ENCODE measurements at places on chromosomes 4 and X.

DNA sequence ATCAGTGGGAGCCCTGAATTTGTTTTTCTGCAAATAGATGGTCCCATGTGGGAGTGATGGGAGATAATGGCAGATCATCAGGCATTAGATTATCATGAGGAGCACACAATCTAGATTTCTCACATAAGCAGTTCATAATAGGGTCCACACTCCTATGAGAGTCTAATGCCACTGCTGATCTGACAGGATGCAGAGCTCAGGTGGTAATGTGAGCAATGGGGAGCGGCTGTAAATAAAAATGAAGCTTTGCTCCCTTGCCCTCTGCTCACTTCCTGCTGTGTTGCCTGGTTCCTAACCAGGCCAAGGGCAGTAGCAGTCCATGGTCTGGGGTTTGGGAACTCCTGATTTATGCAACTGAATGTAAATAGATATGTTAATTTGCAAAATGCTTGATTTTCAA lies 538.6 kb downstream of the TRAM1L1 start:
- no peak for DNase-seq

DNA sequence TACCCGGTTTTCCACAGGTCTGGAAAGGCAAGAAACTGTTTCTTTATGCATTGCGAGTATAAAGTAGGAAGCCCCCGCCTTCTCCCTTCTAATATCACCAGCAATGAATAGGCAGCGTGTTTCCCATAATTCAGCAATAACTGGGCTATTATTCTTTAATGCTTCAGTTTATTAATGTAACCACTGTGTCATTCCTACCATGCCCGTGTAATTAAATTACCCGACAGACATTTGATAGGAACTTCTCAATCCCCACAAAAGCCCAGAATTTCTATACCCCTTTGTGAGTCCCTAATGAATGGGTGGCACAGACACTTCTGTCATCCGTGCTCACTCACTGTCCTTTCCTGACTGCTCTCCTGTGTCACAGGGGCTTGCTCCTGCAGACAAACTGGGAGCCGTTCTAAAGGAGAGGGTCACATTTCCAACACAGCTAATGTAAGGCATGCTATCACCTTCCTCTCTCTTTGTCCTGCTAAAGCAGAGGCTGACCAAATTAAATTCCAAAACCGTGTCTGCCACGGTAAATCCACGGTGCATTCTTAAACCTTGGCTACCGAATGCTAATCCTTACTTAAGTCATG lies 108.5 kb upstream of the MID1 start:
- no peak for DNase-seq

GRCh38 chr4:23613782-23614181 lies 276.1 kb downstream of the PPARGC1A start:
- DNase-seq = no peak

DNA sequence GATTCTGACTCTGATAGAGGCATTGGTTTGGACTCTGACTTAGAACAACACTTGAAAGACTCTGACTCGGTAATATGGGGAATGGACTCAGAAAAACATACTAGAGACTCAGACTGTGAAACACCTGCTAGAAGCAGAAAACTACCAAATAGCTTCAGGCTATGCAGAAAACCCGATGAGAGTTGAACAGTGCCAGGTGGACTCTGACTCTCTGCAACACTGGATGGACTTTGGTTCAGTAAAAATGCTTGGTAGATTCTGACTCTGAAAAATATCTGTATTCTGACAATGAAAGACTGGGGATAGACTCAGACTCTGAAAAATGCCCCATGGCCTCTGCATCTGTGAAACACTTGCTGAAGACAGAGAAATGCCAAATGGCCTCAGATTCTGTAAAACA lies 215.1 kb upstream of the HDX start:
- DNase-seq = no peak

DNA sequence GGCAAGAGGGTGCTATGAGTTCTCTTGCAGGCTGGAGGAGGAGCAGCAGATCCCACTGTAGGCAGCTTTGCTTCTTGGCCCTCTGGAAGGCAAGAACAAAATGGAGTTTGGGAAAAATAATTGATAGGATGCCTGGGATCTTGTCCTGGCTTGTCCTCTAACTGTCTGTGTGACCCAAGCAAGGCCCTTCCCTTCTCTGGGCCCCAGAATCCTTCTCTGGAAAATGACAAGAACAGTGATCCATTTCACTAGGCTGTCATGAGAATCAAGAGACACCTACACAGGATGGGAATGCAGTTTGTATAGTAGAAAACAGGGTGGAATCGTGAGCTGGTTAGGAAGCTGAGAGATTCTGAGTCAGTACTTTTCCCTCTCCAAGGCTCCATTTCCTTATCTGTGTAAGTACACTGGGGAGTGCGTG lies 133.3 kb downstream of the PJA1 start:
- no peak for DNase-seq

DNA sequence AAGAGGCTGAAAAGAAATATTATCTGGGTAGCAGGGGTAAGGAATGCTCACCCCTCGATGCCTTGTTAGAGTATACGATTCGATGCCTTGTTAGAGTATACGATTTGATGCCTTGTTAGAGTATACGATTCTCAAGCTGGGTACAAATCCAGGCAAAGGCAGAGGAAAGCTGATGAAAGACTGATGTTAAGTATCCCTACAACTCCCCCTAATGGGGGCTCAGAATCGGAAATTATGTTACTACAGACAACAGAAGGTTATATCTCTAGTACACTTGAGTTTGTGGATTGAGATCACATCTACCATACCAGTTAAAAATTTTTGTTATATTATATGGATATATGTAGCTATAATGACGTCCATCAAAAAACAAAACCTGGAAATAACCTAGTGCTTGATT lies 4.8 kb downstream of the LRRC66 start:
- DNase-seq = no peak

- DNase-seq = peak; percentile 44
These were observed 10.1 kb upstream of the FGG start for GRCh38 chr4:154622598-154622997.

DNA sequence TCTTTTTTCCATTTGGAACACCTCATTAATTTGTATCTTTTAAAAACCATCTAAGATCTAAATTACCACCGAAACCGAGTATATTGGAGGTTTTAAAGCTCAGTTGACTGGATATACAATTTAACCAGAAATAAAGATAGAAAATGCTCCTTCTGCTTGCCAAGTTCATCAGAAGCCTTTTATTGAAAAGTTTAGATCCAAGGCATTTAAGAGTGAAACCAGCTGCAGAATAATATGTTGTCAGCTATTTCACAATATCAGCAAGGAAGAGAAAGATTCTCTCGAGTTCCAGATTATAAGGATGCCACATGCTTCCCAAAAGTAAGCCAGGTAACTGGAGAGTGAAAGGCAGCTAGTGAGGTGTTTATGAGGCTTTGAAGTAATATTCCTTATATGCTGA lies 217.4 kb downstream of the DCTD start:
- DNase-seq = no peak

- DNase-seq = no peak
These were observed 1.5 kb upstream of the GDPD2 start for GRCh38 chrX:70421618-70422017.

DNA sequence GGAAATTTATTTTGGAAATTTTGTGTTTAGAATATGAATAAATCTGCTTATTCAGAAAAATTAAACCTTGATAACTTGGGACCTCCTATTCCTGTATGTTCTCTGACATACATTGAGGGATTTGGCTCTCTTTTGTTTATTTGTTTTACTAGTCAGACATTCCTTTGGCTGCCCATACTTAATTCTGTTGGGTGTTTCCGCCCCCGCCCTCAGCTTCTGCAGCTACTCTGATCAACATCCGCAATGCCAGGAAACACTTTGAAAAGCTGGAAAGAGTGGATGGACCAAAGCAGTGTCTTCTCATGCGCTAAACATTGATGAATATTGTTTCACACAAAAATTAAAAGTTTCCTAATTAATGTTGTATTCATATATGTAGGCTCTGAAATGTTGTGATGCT lies 40.5 kb downstream of the RRAGB start:
- no peak for DNase-seq

DNA sequence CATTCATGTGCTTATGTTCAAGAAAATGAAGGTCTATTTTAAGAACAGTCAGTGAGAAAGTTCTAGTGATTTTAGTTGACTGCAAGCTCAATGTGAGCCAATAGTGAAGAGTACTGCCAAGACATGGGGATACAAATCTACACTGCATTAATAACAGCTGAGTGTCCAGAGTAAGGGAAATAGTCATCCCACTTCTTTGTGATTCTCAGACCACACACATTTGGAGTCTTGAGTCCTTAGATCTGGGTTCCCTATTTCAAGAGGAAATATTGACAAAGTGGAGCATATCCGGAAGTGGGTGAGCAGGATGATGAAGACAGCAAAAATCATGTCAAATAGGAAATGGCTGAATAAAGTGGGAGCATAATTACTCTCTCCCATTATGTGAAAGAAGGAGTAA lies 171.1 kb downstream of the LARP7 start:
- no peak for DNase-seq

DNA sequence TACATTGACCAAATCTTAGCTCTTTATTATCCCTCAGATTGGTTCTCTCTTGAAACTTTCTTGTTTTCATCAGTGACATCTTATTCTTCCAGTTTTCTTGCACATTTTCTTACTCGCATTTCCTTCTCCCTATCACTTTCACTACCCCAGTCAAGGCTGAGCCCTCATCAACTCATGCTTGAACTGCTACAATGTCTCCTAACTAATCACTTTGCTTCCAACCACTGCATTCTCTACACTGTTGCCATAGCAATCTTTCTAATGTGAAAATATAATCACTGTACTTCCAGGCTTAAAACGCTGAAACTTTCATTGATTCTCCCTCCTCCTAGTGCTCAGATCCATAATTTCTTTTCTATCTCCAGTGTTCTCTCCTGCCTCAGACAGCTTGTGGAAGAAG lies 22.2 kb upstream of the LPAR4 start:
- no peak for DNase-seq

DNA sequence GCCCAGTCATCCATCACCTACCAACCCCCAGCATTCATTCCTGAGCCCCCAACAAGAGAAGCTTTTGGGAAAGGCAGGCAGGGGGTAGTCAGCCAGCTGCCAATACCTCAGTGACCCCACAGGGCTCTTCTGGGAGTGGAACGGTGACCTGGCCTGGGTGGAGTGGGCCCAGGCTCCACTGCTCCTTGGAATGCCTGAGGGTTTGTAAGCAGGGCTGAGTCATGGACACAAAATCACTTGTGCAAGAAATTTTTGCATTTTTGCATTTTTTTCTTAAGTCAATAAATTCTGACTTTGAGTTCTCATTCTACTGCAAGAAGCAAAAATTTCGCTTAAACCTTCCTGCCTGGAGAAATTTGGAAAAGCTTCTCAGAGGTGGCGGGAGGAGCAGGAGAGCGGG lies 18.5 kb downstream of the SORCS2 start:
- DNase-seq = no peak

GRCh38 chrX:94831364-94831763 lies 1157.4 kb downstream of the FAM133A start:
- peak; percentile 16 for DNase-seq

DNA sequence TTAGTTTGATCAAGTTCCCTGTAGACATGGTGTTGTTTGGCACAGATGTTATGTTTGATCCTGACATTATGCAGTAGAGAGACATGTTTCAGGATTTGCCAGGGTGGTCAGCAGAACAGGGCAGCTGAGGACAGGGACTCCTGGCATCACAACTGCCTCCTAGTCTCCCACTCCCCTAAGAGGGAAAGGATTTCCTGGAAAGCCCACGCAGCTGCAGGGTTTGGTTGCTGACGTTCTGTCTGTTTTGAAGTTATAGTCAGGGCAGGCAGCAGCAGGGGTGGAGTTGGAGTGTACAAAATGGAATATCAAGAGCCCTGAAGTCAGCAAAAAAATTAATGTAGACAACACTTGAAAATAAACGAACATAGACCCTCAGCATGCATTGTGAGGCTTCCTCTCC lies 125.4 kb downstream of the CPE start:
- no peak for DNase-seq

- DNase-seq = peak; percentile 68
These were observed 9.5 kb downstream of the HPGDS start for GRCh38 chr4:94332983-94333590.

DNA sequence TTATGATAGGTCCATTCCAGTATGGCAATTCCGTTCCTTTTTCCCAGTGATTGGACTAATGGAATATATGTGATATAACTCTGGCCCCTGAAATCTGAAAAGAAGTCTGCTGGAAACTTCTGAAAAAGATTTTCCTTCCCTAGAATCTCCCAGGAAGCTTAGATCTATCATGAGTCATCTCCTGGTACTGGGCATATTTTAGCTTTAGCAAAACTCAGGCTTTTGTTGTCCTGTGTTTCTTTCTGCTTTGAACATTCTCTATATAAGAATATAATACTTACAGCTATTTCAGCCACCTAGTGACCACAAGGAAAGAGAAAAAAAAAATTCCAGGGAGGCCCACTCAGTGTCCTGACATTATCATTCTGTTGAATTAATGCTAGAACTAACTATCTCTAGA lies 597.2 kb upstream of the GRIA3 start:
- DNase-seq = no peak

DNA sequence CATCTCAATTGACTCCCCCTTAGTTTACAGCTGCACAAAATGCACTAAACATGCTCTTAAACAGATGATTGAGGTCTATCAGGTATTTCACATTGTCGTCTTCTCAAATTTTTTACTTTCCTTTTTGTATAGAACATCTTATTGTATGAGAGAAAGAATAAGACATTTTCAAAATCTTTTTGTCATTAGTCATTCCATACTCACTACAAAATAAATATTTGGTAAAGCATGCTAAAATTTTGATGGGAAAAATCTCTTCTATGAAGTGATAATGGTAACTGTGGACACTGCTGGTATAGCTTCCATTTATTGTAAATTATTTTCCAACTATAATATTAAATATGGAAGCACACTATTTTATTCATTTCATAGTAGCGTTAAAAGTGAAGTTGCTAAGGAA lies 185.6 kb upstream of the FSTL5 start:
- no peak for DNase-seq

- DNase-seq = no peak
These were observed 202.9 kb downstream of the TEX13A start for GRCh38 chrX:105017641-105018040.

DNA sequence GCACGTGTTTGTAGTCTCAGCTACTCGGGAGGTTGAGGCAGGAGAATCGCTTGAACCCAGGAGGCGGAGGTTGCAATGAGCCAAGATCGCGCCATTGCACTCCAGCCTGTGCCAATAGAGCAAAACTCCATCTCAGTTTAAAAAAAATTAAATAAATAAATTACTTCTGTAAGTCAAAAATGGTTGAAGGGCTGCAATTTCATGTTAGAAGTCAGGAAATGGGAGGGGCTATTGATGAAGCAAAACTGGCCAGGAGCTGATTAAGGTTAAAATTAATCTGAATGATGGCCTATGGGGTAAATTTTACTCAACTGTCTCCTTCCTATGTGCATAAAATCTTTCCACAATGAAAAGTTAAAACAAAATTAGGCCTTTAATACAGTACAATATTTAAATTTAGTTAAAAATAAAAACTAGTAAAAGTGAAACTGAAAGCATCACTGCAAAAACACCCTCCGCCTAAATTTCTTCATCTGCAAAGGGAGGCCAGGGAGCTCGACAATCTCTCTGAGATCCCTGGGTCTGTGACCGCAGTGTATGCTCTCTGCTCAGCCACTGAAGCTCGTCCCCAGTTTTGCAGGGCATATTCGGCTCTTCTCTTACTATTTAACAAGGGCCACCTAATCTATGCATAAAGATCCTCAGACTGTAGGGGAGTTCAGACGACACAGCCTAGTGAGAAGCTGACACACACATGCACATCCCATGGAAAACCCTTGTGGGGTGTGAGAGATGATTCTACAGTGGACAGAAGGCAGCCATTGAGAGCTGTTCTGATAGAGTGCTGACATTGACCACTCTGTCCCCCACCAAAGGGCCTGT lies 57.2 kb downstream of the IRF2 start:
- no peak for DNase-seq
